ENCODE measurements at places on chromosomes 7 and 10.

- no peak for DNase-seq
Observed at GRCh38 chr7:88700725-88701124, 58.8 kb upstream of the ZNF804B start.

- no peak for DNase-seq
Observed at GRCh38 chr10:128922619-128923196, 544.3 kb upstream of the MGMT start.

DNA sequence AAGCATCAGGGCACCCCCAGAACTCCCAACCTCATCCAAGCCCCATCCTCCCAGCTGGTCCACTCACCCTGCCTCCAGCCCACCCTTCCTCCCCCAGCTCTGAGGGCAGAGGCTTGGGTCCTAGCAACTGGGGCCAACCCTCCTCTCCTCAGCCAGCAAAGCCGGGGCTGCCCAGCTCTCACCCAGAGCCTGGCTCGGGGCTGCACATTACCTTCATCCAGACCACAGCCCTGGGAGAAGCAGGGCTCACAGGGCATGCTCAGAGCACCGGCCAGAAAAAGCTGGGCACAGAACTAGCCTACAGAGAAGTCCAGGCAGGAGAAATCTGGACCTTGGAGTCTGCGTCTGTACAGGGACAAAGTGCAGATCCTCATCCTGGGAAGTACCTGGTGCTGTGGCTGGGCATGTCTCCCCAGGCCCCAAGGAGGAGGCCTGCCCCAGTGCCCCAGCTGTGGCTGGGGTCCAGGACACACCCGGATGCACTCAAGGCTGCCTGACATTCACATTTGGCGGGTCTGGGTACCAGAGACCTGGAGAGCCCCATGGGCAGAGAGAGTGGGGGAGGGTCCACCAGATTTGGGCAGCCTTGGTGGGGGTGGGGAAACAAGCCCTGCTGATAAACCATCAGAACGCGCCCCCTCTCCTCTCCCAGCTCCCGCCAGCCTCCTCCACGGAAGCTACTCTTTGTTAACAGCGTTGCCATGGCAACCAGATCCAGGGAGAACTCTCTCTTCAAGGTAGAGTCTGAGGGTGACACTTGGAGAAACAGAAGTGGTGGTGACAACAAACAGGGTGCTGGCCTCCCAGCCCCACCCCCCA, 5.1 kb downstream of the RASGEF1A start:
- DNase-seq: no peak

- DNase-seq: no peak
Observed at GRCh38 chr10:58625070-58625469, 112.4 kb downstream of the BICC1 start.

DNA sequence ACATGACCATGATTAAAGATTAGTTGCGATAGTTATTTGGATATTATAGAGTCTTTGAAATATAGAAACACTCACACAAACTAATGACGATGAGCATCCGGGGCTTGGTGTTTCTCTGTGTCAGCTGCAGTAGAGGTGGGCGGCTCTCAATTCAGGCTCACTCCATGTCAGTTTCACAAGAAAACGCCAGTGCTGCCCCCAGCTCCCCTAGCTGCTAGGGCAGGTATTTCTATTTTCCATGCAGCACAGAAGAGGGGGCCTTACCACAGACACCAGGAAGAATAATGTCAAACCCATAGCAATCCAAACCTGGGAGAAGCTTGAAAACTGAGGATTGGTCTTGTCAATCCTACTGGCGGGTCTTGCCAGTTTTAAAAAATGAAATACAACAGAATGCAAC, 197.1 kb downstream of the PHTF2 start:
- DNase-seq: no peak

DNA sequence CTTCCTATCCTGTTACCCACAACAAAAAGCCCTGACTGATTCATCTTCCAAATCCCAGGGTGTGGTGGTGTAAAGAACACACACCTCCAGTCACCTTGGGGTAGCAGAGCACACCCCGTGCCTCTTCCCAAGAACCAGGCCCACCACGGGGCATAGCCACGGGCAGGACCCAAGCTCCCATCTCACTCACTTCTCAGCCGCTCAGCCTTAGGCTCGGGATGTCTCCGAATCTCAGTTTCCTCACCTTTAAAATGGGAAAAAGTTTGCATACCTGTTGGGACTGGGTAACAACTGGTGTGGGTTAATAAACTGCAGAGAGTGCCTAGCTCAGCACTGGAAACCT, 139.0 kb downstream of the FGFR2 start:
- DNase-seq: no peak

DNA sequence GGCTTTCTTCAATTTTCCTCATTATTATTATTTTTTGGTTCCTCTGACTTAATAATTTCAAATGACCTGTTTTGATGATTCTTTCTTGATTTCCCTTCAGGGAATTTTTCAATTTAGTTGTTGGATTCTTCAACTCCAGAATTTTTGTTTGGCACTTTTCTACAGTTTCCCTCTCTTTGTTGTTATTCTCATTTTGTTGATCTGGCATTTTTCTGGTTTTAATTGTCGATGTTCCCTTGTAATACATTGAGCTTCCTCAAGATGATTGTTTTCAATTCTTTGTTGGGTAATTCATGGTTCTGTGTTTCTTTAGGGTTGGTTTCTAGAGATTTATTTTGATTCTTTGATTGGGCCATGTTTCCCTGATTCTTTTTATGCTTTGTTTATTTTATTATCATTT, 67.8 kb upstream of the DNAJC1 start:
- DNase-seq: no peak

DNA sequence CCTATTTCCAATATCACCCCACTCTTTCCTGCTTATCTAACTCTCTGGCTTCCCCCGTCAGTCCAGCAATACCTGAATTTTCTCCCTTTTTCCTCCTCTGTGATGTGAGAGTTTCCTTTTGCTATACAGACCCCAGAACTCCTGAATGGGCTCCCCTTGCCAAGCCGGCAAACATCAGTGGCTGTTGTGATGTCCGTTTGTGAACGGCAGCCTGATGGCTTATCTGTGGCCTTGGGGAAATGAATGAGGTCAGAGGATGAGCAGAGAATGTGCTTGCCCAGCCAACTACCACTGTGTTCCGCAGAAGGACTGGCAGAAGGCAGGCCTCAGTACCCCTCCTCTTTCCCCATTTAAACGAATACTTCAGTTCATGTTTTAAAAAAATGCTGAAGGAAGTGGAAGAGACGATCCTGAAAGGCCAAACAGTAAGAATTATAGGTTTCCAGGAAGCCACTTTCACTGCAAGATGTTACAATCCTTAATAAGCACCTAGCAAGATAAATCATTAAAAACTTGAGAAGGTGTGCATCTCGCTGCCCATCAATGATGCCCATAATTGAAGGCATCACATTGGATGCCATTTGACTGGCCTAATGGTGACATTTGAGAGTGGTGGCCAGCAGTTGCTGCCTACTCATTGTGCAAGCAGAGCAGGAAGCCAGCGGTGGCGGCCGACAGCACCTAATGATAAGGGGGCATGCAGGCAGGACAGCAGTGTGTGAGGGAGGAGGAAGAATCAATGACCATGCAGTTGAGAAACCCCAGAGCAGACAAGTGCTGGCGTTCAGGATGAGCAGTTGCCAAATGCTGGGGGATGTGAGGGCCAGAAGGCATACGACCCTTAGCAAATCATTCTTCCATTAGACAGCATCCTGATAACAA, 31.5 kb downstream of the SLC18A2 start:
- no peak for DNase-seq

GRCh38 chr7:34396437-34397064, 261.5 kb upstream of the NPSR1 start:
- no peak for DNase-seq

DNA sequence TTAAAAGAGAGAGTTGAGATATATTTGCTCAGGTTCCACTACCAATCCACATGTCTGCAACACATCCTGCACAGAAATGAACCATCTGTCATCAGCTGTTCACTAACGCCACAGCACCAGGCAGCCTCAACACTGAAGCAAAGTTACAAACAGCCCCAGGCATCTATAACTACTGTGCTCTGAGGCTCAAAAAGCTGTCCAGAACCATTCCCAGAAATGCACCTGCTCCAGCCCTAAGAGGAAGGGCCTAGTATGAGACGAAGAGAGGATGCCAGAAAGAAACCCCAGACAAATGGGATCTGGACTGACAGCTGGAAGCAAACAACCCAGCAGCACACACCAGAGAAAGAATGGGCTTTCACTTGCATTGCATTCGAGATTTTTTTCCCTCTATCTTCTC, 159.3 kb downstream of the ELMO1 start:
- no peak for DNase-seq

DNA sequence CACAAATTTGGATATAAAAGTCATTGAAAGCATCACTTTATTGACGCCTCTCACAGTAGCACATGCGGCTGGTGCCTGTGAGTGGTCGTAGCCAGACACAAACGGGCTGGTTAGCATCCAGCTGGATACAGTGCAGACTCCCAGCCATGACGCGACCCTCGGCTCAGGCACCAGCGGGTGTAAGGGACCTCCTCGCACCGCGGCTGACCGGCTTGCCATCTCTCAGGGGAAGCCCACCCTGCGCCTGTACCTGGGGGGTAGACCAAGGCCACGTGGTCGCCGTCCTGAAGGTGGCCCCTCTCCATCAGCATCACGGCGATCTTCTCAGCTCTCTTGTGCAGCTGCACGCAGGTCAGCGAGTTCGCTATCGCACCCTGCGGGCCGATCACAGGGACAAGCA, 213.8 kb downstream of the ZMYND11 start:
- no peak for DNase-seq

DNA sequence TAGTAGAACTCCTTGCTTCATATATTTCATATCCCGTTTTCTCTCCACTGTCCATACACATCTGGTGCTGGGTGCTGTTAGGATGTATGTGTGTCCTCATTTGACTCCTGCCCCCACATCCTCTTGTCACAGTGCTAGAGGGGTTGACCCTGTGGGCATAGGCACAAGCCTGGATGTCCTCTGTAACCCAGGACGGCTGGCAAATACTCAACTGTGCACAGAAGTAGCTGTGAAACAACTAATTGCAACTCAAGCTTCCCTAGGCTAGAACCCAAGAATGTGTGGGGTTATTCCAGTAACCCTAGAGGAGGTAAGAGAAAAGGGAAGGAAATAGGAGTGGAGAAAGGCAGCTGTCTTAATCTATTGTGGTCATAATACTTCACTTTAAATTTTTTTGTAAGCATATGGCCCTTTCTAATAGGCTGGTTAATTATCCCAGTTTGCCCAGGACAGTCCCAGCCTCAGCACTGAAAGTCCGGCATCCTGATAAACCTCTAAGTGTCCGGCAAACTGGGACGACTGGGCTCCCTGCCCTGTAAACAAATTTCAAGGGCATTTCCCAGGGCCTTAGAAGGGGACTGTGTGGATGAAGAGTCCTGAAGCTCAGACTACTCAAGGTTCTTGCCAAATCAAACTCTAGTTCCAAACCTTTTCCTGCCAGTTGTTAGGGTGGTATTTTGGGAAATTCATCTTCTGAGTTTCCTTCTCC, 283.2 kb upstream of the CELF2 start:
- no peak for DNase-seq

- DNase-seq: no peak
Observed at GRCh38 chr7:33748793-33749192, 156.5 kb upstream of the BMPER start.

DNA sequence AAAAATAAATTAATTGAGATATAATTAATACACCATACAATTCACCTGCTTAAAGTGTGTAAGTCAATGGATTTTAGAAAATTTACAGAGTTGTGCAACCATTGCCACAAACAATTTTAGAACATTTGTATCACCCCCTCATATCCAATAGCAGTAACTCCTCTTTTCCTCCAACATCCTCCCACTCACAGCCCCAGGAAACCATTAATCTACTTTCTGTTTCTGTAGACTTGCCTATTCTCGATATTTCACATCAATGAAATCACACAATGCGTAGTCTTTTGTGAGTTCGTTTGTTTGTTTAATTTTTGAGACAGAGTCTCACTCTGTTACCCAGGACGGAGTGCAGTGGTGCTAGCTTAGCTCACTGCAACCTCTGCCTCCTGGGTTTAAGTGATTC, 13.7 kb upstream of the HERC4 start:
- no peak for DNase-seq

DNA sequence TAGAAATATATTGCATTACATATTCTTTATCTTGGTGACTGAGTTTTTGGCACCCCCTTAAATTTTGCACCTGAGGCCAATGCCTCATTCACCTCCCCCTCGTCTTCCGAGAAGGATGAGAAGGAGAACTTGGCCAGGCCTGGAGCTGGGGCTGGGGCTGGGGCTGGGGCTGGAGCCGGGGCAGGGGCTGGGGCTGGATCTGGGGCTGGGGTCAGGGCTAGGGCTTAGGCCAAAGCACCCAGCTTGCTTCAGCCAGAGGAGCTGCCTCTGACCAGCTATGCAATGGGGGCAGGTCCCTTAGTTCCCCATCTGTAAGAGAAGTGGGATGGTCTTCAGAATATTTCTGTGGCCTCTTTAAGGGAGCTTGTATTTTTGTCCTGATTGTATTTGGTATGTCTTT, 3.8 kb upstream of the PRKAG2 start:
- DNase-seq: no peak

GRCh38 chr10:108980869-108981268, 942.4 kb downstream of the XPNPEP1 start:
- DNase-seq: no peak

DNA sequence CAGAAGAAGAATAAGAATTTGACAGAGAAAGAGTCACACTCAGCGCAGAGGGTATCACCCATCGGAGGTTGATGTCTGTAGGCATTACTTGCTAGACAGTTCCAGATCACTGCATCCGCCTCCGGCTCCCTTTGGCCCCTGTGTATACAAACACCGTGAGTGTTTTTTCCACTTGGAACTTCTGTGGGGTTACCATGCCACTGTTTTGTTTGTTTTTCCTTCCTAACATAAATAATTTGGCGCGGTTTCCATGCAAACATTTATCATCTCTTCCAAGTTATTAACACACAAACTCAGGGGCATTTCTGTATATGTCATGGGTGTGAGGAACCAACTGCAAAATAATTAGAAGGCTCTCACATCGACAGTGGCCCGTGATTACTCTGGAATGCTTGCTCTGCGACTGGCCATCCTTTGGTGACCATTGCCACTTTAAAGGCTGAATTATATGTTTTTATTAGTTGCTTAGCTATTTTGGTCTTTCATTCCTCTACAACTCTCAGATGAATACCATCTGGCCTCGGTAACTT, 612.2 kb upstream of the MKI67 start:
- DNase-seq: no peak

DNA sequence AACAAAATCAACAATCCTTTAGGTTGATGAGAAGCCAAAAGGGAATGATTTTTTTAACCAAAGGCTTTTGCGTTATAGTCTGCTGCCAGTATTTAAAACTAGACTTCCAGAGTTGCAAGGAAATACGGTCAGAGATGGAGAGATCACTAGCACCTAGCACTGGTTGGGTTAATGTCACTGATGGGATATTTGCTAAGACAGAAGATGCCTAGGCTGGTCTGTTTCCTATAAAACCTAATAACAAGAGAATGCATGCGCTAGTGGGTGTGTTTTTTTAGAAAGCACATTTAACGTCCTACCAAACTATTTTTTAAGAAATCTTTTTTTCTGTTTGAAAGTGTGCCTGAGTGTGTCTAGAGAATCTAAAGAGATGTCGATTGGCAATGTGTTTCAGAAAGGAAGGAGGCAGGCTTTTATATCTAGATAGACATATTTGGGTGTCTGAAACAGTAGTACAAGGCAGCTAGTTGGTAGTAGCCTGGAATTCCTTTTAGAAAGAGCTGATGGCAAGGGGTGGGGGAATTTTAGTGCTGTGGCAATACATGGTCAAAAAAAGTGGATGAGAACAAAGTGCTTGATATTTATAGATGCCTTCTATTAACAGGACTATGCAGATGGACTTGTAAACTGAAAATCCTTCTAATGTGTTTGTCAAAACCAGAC, 863 bp downstream of the CALD1 start:
- no peak for DNase-seq
